ENCODE measurements at places on chromosomes 3 and 15.
A peak's percentile ranks its signal among the peaks of the same experiment; 100 is the strongest.

DNA sequence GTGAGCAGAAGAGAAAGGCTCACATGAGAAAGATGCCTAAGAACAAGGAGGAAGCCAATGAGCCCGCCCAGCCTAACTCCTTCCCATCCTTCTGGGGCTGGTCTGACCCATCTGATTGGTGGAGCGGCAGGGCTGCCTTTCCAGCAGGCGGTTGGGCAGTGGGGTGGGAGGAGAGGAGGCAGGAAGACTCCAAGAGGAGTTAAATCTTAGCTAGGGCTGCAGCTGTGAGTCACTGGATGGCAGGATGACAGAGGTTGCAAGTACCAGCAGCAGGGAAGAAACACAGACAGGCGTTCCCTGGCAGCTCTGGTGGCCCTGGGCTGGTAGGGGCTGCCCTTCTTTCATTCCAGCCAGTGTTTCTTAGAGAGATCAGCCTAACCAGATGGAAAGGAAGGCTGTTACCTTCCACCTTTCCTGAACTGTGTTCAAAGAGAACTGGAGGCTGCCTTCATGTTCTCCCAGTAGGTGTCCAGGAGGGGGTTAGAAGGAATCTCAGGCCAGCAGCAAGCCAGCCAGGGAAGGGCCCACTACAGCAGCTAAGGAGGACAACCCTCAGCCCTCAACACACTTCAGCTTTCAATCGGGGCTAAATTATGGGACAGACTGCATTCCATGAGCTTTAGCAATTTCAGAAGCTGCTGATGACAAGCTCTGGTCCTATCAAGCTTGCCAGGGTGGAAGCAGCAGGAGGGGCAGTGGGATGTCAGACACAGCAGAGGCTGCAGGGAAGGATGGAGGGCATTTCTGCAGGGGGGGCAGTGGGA is 50.3 kb downstream of the CHSY1 start:
- DNase-seq, result no peak

DNA sequence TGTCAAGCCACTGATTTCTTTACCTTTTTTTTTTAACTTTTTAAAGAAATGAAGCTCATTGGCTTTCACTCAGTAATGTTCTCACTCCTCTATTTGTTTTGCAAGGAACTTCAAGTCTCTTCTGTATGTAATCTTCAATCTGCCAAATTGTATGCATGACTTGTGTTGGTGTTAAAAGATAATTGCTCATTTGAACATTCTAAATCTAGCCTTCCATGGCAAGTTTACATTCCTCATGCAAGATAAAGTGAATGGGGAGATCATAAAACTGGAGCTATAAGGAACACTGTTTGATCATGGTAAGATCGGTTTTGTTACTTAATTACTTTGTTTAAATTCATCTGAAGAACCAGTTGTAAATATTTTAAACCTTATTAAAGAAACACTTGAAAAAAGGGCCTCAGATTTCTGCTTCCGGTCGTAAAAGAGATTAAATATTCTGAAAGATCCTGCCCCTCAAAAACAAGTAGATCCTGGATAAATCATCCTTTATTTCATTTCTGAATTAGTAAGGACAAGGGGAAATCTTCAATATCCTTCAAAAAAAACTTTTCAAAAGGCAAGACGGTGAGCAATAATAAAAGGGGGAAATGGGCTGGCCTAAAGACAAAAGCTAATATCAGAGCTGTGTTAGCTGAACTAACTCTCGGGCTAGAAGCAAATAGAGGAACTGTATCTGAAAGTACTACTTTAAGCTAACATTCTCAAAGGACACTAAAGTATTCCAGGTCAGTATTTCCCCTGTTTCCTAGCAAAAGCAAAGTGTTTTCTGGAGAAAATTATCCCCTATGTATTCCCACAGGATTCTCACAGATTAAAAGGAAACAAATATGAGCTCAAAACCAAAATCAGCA is 107.0 kb upstream of the ATP11B start:
- DNase-seq, result no peak

DNA sequence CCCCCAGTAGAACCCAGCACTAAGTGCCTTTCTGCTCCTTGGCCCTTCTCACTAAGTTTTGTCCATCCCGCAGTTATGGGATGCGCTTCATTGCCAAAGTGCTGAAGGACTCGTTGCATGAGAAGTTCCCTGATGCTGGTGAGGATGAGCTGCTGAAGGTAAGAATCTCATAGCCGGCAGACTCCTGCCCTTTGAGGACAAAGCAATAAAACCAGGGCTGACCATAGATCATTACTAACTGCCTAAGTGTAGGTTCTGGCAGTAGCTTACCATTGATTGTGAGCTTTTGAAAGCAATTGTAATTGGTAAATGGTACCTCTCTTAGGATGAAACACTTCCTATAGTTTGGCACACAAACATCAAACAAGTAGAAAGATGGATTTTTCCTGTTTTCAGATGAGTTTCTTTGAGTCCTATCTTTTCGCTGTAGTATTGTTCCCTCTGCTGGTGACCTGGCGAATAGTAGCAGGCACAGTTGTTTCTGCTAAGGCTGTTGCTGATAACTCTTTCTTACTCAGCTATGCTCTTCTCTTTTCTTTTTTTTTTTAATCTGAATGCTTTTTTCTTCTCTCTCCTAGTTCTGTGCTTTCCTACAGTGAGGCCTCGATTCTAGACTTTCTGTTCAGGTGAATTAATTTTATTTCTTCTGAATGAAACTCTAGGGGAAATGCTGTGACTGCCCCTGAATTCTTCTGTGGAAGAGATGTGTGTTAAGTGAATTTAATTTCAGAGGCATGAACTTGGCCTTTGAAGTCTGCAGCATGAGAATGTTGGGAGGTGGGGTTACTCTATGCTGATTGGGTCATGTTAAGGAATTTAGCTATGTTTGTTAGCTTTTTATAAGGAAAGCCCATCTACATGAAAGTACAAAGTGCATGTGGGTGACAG is 47.4 kb upstream of the CRTC3 start:
- DNase-seq, result no peak

GRCh38 chr3:15724446-15724845 is 73.3 kb downstream of the ANKRD28 start:
- no peak for DNase-seq

GRCh38 chr3:48563382-48563918 is at the start of gene UCN2:
UCN2 (minus strand) TSS chr3:48563781; CDS start chr3:48563124, 657 bp downstream.
- no peak for DNase-seq

GRCh38 chr3:167837466-167837865 is 101.9 kb downstream of the SERPINI1 start:
- DNase-seq, result no peak

DNA sequence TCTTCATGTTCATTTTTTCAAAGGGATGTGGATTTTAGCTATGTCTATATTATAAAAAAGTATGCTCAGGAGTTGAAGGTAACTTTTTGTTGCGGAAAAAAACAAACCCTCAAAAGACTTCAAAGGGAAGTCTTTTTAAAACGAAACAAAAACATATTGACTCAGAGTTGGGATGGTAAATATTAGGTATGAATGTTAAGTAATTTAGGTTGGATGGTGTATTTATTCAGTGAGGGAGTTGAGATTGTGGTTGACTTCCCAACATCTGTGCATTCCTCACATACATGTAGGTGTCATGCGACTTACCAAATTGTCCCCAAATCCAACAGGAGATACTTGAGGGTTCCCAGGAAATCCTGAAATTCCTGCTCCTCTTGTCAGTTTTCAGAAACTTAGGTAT is 32.7 kb upstream of the PLSCR5 start:
- DNase-seq, result no peak

DNA sequence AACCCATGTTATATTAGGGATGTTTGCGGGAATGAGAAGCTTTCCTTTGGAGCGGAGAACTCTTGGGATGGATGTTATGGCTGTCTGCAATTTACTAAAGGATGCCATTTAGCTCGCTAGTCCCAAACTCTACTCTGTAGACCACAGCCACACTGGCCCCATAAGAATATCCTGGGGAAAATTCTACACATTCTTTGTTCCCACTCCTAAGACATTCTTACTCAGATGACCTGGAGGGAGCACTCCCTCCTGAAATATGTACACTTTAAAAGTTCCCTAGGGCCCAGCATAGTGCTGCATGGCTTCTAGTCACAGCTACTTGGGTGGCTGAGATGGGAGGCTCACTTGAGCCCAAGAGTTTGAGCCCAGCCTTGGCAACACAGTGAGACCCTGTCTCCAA is 288.7 kb upstream of the RORA start:
- DNase-seq, result no peak

GRCh38 chr3:11847607-11848006 is 922 bp upstream of the TAMM41 start:
- DNase-seq, result no peak

- no peak for DNase-seq
Measured at GRCh38 chr15:42032376-42033213, 11.8 kb upstream of the PLA2G4E start.

- DNase-seq, result peak; percentile 42
Measured at GRCh38 chr15:60649845-60650548, 171.1 kb upstream of the ICE2 start.

DNA sequence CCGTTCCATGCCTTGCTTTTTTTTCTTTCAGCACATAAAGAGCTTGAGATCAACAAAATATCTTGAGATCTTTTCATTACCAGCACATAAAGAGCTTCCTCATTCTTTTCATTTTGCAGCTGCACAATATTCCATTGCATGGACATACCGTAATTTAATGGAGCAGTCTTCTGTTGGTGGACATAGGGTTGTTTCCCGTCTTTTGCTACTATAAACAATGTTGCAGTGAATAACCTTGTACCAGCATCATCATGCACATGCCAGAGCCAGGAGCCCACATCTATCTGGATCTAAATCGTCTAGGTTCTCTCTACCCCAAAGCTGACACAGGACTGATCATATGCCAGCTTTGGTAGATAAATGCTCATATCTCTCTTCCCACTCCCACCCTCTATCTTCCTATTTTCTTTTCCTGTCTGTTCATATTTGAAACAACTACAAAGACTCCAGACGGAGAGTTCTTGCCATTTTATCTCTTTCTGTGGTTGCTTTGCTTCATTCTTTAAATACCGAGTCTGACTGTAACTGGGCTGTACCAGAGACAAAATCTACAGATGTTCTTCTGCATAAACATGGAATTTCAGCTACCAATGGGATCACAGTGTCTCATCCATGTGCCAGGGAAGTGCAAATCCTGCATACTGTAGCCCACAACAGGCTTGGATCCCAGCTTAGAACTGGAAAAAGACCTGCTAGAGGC is 47.1 kb upstream of the AKAP13 start:
- no peak for DNase-seq

DNA sequence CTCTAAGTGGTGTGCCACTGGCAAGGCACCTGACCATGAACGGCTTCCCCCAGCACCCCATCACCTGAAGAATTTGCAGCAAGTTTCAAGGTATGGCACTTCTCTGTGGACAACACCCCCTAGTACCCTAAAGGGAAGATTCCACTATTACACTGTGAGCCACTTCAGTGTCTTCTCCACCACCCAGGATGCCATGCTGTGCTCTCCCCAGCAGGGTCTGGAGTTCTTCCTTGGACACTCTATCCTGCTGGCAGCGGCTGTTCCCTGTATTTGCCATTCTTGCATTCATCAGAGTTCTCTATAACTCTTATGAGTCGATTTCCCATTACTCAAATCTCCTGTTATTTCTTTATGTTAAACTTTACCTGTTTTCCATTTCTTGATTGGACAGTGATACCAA is 33.9 kb upstream of the RNU6-1 start:
- DNase-seq, result no peak

- DNase-seq, result no peak
Measured at GRCh38 chr3:179476215-179476614, 24.9 kb upstream of the GNB4 start.

DNA sequence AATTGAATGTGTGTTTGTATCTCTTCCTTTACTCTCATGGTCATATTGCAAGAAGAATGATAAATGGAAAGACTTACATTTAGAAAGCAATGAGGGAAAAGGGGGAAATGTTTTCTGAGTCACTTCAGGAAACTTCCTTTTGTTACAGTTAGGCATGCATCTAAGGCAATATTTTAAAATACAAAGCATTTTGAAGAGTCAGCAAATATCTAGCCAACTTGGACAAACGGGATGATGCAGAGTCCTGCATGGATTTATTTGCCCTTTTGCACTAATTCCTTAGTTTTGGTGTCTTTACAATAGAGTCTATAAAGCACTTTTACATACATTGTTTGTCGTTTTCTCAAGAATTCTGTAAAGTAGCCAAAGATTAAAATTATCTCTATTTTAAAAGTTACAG is 286.2 kb upstream of the UBE2E2 start:
- DNase-seq, result no peak

GRCh38 chr3:188383748-188384147 is 229.8 kb downstream of the LPP start:
- no peak for DNase-seq

GRCh38 chr15:39083213-39083612 is 497.7 kb upstream of the THBS1 start:
- no peak for DNase-seq

DNA sequence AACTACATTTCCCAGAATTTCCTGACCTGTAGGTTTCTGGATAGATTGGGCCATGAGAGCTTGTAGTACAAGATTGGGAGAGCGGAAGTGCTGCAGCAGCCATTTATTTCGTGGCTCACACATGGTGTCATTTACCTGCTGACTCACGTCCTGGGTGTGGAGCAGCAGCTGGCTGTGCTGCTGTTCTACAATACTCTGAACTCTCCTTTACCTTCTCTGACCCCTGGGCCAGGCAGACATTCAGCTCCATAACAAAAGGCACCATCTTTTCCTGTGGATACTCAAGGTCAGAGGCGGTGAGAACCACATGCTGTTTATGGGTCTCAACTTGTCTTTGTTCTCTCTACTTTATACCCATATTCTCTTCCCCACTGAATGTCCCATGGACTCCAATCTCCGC is 490.2 kb downstream of the IGSF11 start:
- no peak for DNase-seq

GRCh38 chr15:25568751-25569150 is 129.9 kb upstream of the UBE3A start:
- DNase-seq, result no peak

DNA sequence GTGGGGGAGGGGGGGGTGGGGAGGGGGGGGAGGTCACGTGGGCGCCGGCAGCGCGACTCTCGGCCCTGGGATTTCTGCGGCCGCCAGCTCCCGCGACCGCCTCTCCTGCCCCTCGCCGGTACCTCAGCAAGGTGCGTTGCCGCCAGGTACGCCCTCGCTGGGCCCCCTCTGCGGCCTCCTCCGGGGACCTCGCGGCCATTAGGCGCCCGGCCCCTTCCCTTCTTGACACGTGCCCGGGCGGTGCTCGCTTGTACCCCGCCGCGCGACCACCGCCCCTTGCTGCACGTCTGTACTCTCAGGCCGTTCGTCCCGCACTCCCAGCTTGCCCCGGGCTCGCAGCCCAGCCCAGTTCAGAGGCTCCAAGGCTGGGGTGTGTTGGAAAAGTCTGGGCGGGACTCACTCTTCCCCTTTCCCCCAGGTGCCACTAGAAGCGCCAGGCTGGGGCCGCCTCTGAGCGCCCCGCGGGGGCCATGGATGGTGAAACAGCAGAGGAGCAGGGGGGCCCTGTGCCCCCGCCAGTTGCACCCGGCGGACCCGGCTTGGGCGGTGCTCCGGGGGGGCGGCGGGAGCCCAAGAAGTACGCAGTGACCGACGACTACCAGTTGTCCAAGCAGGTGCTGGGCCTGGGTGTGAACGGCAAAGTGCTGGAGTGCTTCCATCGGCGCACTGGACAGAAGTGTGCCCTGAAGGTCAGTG is at the start of gene MAPKAPK3:
TSS of gene MAPKAPK3 (plus strand) at position 56 of the 696 bp plus-strand sequence. CDS start at position 471, 415 bp downstream.
- DNase-seq, result no peak

Data from GM12864 (cell line).